ENCODE measurements at places on chromosomes 6 and 20. TPM values are rescaled to one million over a fixed set of nuclear protein-coding genes. Genes with fewer than 3 reads are reported as not detected.

DNA sequence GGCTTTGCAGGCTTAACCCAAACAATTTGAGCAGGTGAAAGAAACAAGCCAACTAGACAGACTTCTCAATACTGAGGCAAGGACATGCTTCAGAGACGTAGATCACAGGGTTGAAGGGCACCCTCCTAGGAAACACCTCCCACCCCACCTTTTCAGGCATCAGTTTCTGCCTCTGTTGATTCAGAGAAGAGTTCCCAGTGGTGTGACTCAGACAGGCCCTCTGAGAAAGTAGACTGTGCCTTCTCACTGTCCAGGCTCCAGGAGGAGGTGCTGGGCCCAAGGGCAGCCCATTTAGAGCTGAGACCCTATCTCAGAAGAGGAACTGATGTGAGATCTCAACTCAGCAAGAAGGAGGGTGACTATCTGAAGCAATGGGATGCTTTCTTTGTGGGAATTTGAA, 108.1 kb downstream of the FAM50B start:
- DNase-seq: peak; percentile 22

DNA sequence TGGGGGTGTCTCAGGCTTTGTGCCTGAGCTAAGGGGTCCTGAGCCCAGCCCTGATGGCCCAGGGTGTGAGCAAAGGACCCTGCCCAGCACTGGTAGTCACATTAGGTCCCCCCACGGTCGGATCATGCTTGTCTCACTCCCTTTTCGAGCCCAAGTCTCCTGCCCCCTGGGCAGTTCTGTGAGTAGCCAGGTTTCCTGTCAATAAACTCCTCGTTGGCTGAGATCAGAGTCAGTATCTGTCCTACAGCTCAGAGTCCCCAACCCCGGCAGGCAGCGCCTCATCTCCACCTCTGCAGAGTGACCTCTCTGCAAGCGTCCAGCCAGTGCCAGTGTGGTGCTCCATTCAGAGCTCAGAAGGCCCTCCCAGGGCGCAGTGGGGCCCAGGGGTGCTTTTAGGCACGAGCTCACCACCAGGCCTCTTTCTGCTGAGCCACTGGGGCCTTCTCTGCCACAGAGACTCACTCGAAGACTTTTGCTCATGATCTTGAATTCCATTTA, 93.7 kb upstream of the PMEPA1 start:
- DNase-seq: no peak

Gene PI16
- total RNA-seq: not detected

DNA sequence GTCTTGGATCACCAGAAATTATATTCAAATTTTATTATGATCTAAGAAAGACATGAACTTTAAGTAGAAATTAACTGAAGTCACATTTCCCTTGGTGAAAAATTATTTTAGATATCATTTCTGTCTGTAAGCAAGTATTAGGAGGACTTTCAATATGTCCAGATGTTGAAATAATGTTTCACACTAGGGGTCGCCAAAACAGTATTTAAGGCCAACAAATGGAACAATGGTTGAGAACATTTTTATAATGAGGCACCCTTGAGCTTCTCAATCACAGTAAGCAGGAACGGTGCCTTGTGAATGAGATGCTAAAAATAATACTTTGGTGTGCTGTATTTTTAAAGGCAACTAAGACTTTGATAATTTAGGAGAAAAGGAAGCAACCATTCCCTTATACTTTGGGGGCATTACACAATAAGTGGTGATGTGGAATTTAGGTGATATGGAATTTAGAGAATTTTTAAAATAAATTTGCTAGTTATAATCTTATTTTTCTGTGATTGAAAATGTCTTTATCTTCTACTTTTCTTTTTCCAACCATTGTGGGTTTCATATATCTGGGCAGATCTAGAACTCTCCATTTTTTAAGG, 9.6 kb upstream of the SF3B5 start:
- DNase-seq: peak; percentile 78

Gene ZNF133
- 20.7 TPM for total RNA-seq

DNA sequence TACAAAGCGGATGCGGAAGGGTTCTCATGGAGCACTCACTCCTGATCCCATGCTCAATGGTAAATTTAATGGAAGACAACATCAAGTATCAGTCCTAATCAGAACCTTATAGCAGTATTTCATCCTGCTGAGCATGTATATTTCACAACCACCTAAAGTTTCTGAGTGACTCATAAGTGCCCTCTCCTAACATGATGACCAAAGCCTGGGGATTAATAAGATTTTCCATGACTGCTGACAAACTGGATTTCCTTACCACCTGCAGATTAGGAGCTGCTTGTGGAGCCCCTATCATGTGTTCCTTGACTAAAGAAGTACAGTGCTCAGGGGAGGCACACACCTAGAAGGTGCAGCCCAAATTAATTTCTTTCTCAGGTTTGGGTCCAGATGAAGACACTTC, 112.8 kb downstream of the INSM1 start:
- DNase-seq: peak; percentile 73

Gene FAM83D
- 0.99 TPM for total RNA-seq

Gene RGS17
- 3.6 TPM for total RNA-seq

Gene RUNX2
- 34.1 TPM for total RNA-seq

- DNase-seq: no peak
Measured at GRCh38 chr6:137165375-137166246, 7.8 kb downstream of the IL22RA2 start.

- no peak for DNase-seq
Measured at GRCh38 chr6:163712981-163713380, 298.5 kb downstream of the QKI start.

GRCh38 chr20:56429502-56429901, 17.4 kb downstream of the CASS4 start:
- peak; percentile 34 for DNase-seq

- DNase-seq: no peak
Measured at GRCh38 chr20:25117990-25118389, 36.0 kb upstream of the VSX1 start.

Gene IL17A
- not detected for total RNA-seq

Gene CST2
- total RNA-seq: not detected

DNA sequence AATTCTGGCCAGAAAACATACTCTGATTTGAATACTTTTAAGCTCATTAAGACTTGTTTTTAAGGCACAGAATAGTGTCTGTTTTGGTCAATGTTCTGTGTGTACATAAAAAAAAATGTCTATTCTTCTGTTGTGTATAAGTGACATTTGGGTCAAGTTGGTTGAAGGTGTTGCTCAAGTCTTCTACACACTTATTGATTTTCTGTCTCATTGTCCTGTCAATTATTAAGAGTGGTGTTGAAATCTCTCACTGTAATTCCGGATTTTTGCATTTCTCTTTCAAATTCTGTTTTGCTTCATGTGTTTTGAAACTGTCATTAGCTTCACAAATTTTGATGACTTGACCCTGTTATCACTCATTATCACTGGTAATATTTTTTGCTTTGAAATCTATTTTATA, 37.5 kb upstream of the EPM2A start:
- DNase-seq: peak; percentile 19

GRCh38 chr6:116409756-116410155, 39.0 kb downstream of the DSE start:
- no peak for DNase-seq

Gene CGA
- not detected for total RNA-seq

DNA sequence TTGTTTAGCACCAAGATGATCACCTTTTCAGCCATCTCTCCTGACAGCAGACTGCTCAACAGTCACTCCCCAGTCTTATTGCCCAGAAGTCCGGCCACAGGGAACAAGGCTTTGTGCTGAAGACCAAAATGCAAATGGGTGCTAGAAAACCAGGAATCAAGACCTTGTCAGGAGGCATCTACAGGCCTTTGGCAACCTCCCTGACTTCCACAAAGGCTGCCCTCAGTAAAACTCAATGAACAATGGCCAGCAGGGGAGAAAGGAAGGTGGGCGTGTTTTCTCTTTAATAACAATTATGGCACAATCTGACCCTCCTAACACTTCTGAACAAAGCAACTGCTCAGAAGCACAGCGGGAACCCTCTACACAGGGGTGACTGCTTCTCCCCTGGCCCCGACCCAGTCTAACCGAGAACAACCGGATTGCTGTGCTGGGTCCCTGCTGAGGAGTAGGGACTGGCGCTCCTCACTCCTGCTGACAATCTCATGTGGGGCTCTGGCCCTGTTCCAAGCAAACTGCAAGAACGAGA, 41.6 kb downstream of the PLCG1 start:
- peak; percentile 26 for DNase-seq

GRCh38 chr6:32807020-32807580, 9.7 kb downstream of the HLA-DOB start:
- no peak for DNase-seq

Gene TFAP2A
- 2.3 TPM for total RNA-seq

Gene NT5E
- total RNA-seq: 39.3 TPM

DNA sequence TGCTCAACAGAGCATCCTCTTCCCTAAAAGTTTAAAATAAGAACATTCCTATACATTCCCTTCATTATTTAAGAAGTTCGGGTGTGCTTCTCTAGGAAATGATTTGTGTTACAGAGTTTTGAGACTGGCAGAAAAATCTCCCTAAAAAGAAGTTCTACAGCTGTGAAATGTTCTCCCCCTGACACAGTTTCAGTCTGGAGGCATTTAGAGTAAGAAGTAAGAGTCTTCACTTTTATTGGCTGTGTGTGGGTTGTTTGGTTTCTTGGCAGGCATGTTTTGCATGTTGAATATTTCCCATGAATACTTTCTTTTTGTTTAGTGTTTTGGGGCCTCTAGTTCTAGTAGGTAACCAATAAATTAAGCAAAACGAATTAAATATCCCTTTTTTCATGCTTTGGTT, 195.9 kb downstream of the TENT5A start:
- no peak for DNase-seq

DNA sequence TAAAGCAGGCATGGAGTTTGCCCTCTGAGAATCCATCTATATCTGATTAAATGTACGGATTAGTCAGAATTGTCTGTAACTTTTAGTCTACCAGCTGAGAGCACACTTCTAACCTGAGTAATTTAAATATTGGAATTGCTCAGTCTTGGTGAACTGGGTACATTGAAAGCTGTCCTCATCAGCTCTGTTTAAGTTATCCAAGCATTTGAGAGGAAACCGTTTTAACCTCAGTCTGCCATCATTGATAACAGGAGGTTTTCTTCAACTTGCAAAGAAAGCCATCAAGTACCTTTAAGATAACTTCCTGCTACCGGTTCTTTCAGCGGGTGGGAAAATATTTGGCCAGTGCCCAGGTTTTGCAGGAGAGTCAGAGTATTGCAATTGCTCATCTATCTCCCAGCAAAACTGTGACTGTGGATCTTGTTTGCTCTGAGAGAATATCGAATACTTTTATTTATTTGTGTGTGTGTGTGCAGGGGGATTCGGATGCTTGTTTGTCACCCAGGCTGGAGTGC, 31.1 kb upstream of the F13A1 start:
- no peak for DNase-seq

Gene ZSCAN16
- total RNA-seq: 8.0 TPM

GRCh38 chr20:47988676-47989075, 203.4 kb upstream of the SULF2 start:
- peak; percentile 24 for DNase-seq

Gene C20orf141
- total RNA-seq: not detected

GRCh38 chr6:26194816-26195375, 107.7 kb downstream of the HFE start:
- no peak for DNase-seq

- DNase-seq: peak; percentile 18
Measured at GRCh38 chr6:142301651-142302391, at the start of gene ADGRG6. Gene ADGRG6, plus strand, starts transcription at chr6:142302007. Its CDS starts 323 bp downstream, at chr6:142302330.

DNA sequence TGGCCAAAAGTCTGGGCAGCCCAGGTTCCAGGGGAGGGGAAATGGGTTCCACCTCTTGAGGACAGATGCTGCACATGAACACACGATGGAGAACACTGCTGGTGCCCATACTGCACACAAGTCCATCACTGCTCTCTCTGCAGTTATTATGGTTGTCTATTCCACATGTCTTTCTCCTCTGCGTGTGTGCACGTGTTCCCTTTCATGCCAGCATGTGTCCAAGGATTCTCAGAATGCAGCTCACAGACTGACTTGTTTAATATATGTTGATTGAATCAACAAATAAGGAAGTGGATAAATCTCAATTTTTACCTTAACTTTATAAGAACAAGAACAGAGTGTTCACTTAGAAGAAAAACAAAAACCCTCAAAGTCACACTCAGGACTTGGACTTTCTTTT, 158.9 kb downstream of the FNDC1 start:
- no peak for DNase-seq

- DNase-seq: no peak
Measured at GRCh38 chr6:147972448-147972847, 370.2 kb upstream of the SASH1 start.

DNA sequence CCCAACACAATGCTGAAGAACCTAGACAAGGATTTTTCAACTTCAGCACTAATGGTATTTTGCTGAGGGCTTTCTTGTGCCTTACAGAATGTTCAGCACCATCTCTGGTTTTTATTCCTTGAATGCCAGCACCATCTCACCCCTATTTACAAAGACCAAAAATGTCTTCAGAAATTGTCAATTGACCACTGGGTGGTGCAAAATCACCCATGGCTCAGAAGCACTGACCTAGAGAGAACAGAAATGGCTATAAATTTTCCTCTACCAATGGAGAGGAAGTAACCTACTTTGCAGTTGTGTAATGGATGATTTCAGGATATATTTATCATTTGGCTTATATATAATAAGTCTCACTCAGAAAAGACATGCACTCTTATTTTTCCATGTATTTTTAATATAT, 431.0 kb upstream of the IRAK1BP1 start:
- DNase-seq: peak; percentile 21

- no peak for DNase-seq
Measured at GRCh38 chr20:41654884-41655283, 36.7 kb upstream of the CHD6 start.

- peak; percentile 89 for DNase-seq
Measured at GRCh38 chr6:155171109-155171746, 92.6 kb upstream of the CLDN20 start.

DNA sequence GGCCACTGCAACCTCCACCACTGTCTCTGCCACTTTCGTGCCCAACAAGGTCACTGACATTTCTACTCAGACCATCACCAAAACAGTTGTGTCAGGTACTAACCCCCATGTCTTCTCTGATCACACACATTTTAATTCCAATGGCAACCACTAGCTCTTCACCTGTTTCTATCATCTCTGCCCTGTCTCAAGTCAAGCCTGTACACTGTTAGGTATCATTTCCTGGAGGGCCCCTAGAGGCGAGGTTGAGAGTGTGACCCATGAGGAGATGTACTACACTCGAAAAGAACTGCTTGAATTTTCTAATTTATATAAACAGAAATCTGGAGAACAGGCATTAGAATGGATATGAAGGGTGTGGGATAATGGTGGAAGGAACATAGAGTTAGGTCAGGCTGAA, 17.4 kb upstream of the MUC21 start:
- DNase-seq: no peak

- DNase-seq: peak; percentile 24
Measured at GRCh38 chr6:108115598-108116058, 41.1 kb upstream of the OSTM1 start.

Gene CLPSL2
- not detected for total RNA-seq

Data from renal cortical epithelial cell (primary cell).